ENCODE measurements at places on chromosomes 6 and 20. TPM values are rescaled to one million over a fixed set of nuclear protein-coding genes. Genes with fewer than 3 reads are reported as not detected.

GRCh38 chr6:49300443-49300842, 162.6 kb downstream of the MMUT start:
- H3K4me1 ChIP-seq, result no peaks in the 10 kb centered on the region
- no peaks in the 10 kb centered on the region for H3K36me3 ChIP-seq
- H3K27me3 ChIP-seq, result no peaks in the 10 kb centered on the region

The HAO1 gene
- total RNA-seq, result not detected

The ULBP2 gene
- total RNA-seq, result 0.98 TPM

The GATA5 gene
- total RNA-seq, result not detected

DNA sequence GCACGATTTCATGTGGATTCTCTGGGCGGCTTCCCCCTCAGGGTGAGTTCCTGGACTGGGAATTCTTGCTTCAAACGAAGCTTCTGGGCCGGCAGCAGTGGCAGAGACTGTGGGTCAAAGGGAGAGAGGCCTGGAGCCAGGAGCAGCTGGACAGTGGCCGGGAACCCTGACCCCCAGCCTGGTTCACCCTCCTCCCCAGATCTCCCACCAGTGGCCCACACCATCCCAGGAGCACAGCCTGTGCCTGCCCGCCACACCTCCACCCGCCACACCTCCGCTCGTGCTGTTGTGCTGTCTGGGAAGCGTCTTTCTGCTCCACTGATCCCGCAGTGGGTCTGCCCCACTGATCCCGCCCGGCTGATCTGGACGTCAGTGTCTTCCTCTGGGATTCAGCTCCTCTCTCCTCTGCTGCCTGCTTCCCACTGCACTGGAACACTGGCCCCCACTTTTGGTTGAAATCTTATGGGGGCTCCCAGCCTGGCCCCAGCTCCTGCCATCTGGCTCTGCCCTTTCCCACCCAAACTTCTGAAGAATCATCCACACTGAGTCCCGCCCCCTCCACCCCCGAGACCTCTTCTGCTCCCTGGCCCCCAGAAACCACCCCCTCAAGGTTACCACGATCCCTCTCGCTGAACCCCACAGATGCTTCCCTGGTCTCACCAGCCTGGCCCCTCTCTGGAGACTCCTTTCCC, 9.8 kb downstream of the ZBP1 start:
- no peak for DNase-seq
- no peaks in the 10 kb centered on the region for H3K27me3 ChIP-seq
- peaks cover 79% of the 10 kb centered on the region for H3K36me3 ChIP-seq

The LAMA2 gene
- total RNA-seq, result 3.6 TPM

The MLIP gene
- total RNA-seq, result not detected
